CD4-positive, alpha-beta T cell treated with Interleukin-15 for 4 hours (primary cell): ENCODE measurements at places on chromosomes 11 and 22.
A peak's percentile ranks its signal among the peaks of the same experiment; 100 is the strongest.

GRCh38 chr22:21845558-21846453 is 21.6 kb downstream of the MAPK1 start:
- DNase-seq = no peak

DNA sequence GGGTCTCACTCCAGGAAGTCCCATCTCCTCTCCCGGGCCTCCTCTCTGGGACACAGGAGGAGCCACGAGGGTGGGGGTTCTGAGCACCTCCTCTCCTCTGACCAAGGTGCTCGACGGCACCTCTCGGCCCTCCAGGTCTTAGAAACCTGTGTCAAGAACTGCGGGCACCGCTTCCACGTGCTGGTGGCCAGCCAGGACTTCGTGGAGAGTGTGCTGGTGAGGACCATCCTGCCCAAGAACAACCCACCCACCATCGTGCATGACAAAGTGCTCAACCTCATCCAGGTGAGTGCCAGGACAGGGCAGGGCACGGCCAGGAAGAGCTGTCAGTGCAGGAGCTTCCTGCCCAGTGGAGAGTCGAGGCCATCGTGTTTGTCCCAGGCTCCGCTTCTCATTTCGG is 23.2 kb downstream of the TOM1 start:
- no peak for DNase-seq

DNA sequence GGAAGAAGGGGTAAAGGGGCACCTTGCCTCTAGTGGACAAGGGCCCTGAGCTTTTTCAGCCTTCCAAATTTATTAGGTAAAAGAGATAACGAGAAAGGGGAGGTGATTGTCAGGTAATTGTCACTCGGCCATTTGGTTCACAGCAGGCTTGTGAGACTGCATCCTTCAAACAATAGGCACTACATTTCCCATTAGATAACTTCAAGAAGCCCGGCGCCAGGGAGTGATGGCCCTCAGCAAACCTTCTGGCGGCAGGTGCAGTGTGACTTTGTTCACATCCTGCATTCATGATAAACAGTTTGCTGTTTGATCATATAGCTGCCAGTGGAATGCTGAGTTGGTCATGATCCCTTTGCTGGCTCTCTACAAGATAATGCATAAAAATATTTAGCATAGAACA is 185.1 kb downstream of the CWF19L2 start:
- DNase-seq = no peak

DNA sequence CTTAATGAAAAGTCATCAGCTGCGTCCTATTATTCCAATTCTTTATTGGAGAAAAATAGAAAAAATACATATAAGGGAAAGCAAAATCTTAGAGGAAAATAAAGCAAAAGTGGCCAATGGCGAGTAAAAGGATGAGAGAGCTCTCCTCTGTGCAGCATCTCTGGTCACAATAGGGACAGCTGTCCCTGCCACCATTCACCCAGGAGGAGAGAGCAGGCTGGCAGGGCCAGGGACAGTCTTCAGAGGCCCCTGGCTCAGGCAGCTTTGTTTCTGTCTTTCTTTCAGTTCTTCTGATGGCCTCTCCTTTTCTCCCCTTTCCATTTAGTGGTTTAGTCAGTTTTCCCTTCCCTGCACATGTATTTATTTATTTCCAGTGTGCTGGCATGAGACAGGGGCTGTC is 941.3 kb downstream of the NTM start:
- DNase-seq = no peak

DNA sequence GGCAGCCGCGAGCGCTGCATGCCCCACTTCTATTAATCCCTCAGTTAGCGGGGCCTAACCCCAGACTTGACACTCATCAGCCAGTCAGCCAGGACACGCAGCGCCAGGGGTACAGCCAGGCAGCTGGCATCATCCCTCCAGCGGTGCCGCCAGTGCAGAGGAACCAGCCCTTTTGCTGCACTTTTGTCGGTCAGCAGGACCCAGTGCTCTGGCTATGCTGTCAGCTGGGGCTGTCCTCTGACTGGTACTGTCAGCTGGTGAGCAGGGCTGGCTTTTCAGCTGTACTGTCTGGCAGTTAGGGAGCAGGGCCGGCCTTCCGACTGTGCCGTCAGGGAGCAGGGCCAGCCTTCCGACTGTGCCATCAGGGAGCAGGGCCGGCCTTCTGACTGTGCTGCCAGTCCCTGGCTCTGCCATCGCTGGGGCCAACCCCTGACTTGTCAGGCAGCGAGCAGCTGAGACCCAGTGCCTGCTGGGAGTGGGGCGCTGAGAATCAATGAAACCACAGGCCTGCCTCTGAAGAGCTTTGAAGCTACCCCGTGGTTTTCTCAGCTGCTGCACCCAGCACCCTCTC is 115.4 kb downstream of the KIAA1671 start:
- peak; percentile 90 for DNase-seq

DNA sequence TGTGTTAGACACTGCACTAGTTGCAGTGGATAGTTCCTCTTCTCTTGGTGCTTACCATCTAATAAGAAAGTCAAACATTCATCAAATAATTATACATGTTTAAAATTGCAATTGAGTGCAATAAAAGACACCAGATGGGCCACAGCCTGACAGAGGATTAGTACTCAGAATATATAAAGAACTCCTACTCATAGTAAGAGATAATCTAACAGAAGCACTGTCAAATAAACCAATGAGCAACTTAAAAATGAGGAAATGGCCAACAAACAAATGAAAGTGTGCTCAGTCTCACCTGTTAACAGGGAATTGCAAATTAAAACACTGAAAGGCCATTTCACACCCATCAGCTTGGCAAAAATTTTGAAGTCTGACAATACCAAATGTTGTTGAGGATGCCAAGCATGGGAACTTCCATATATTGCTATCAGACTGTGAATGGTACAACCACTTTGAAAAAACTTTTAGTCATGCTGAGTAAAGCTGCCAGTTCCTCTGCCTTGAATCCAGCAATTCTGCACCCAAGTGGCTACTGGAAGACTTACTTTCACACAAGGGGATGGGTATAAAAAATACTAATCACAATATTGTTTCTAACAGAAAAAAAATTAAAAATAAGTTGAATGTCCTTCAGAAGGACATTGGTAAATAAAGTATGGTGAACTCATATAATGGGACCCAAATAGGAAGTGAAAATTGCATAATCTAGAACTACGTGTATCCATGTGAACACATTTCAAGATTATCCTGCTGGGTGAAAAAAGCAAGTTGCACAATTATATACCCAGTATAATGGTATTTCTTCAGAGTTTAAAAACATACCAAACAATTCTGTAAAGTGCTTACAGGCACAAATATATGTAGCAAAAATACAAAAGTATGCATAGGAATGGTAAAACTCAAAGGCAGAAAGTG is 41.4 kb upstream of the CREB3L1 start:
- DNase-seq = no peak

DNA sequence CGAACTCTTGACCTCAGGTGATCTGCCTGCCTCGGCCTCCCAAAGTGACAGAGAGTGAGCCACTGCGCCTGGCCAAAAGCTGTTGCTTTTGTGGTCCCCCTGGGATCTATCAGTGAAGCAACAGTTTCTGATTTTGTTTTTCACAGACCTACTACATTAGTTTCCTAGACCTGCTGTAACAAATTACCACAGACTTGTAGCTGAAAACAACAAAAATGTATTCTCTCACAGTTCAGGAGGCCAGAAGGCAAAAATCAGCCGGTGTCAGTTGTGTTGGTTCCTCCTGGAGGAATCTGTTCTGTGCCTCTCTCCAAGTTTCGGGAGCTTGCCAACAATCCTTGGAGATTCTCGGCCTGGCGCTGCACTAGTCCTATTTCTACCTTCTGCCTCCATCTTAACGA is 8.5 kb upstream of the SLC35C1 start:
- no peak for DNase-seq

- no peak for DNase-seq
These were observed 65.3 kb upstream of the SLN start for GRCh38 chr11:107777110-107777509.

- DNase-seq = no peak
These were observed 426.1 kb upstream of the CADM1 start for GRCh38 chr11:115930291-115930690.

DNA sequence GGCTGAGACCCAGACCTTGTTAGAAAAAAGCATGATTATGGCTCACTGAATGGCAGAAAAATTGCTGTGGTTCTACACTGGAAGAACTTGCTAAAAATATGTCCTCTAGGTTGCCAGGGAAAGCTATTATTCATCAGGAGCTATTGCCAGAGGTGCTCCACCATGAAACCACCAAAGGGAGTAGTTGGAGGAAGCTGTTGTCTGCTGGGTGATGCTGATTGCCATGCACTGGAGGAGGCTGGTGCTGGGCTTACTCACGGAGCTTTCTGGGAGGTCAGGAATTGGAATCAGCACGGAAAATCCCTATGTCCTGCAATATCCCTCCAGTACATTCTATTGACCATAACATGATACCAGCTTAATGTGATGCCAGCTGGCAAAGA is 199.6 kb upstream of the ZBED5 start:
- no peak for DNase-seq

DNA sequence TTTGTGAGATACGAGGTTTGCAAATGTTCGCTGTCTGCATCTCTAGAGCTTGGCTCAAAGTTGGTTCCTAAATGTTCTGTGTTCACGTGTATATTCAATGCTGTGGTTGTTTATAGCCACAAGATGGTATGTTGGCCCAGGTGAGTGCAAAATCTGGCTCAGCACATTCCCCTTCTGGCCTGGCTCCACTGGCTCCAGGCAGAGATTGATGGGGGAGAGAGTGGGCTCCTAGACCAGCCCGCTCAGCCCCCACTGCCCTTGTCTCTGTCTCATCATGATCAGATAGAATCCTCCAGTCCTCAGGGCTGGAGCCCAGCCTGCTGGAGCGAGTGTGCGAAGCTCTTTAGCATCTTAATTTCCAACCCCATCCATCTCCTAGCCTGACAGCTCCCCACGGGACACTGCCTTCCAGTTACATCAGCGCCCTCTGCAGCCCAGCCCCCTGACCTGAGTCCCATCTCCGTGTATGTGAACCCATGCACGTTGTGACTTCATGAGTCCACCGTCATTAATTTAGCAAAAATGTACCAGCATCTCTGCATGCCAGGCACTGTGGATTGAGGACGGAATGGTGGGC is 2.0 kb downstream of the P2RX3 start:
- no peak for DNase-seq

- no peak for DNase-seq
These were observed 46.6 kb downstream of the PITPNB start for GRCh38 chr22:27872488-27872887.

- no peak for DNase-seq
These were observed 2.7 kb downstream of the AHNAK start for GRCh38 chr11:62543680-62544444.

DNA sequence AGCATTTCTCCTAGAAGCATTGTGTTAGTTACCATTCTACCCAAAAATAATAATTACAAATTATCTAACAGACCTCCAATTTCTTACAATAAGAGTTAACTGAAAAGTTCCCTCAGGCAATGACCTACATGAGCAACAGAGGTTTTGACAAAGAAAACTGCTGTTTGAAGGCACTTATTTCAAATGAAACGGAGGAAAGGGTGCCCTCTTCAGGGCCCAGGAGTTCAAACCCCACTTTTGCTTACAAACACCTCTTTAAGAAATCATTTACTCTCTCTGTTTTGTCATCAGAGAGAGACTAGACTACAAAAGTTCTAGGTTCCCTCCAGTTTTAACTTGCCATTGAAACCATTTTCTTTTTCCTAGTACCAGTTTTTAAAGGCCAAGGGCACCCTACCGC is 56.7 kb downstream of the AMBRA1 start:
- DNase-seq = no peak

DNA sequence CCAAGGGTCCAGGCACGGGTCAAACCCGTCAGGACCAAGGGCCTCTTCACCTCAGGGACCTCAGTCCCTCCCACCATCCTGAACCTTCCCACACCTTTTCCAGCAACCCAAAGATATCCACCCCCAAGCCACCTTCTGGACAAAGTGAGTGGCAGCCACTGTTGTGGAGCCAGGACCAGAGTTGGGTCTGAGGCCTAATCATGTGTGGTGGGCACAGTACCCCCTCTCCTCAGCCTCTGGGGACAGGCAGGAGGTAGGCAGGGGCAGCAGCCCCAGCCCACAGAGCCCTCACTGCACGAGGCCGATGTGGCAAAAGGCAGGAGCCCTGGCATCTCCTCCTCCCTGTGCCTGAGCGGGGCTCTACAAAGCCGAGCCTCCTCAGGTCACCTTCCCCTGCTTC is 2.5 kb downstream of the KCNJ11 start:
- DNase-seq = no peak

DNA sequence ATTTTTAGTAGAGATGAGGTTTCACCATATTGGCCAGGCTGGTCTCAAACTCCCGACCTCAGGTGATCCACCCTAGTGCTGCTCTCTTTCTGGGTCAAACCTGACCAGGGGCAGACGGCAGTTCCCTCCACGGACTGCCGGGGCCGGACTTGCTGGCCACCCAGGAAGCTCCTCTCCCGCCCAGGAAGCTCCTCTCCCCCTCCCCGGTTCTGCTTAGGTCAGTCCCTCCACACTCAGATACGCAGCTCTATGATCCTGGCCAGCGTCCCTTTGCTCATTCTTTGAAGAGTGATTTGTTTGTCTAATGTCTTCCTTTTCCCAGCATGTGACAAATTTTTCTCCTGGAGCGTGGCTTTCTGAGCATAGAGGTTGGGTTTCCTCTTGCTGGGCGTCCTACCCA is 125.3 kb upstream of the B3GAT1 start:
- no peak for DNase-seq

DNA sequence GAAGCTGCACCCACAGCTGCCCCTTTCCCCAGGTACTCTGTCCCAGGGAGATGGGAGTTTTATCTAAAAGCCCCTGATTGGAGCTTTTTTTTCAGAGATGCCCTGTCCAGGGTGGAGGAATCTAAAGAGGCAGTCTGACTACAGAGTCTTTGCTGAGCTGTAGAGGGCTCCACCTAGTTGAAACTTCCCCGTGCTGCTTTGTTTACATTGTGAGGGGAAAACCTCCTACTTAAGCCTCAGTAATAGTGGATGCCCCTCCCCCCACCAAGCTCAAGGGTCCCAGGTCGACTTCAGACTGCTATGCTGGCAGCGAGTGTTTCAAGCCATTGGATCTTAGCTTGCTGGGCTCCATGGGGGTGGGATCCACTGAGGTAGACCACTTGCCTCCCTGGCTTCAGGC is 470.1 kb upstream of the LARGE1 start:
- DNase-seq = no peak

DNA sequence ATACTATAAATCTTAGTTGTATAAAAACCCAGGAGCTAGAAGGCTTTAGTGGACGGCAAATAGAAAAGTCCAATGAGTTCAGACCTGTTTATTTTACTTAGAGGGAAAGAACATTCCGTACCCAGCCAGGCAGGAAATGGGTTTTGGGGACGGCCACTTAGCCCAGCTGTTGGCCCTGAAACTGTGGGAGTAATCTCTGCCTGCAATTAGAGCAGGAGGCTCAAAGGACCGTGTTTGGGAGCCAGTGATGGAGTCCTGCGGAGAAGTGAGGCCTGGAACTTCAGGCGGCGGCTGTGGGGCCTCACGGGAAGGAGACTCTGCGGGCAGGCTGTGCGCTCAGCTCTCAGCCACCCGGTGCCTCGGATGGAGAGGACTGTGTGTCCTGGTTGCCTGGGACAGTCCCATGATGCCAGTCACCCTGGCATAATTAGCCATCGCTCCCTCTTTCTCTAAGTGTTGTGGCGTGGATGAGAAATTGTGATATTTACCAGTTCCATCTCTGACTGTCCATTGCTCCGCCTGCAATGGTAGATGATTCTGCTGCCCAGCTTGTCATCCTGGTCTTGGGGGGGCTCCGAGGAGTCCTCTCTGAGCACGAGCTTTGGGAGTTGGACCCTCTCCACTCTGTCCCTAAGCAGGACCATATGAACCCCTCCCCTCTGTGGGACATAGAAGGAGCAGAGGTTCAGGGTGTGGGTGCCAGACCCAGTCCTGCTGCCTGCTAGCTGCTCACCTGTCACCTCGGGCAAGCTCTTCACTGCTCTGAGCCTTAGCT is 530.3 kb downstream of the TBC1D22A start:
- no peak for DNase-seq
